ENCODE measurements at places on chromosomes 4 and X. TPM values are rescaled to one million over a fixed set of nuclear protein-coding genes. Genes with fewer than 3 reads are reported as not detected.

The MAGEB1 gene
- polyA plus RNA-seq: not detected

The ANOS1 gene
- polyA plus RNA-seq: not detected

The SFRP2 gene
- 2.0 TPM for polyA plus RNA-seq

The GABRG1 gene
- not detected for polyA plus RNA-seq

The CYBB gene
- 6.0 TPM for polyA plus RNA-seq

The SMIM10 gene
- 7.2 TPM for polyA plus RNA-seq

All from sigmoid colon (tissue), 7 donors.